ENCODE measurements at places on chromosomes 12 and 14.

- H3K27me3 ChIP-seq: no peaks in the 10 kb centered on the region
- H3K4me3 ChIP-seq: no peak overlapping the region
- H3K27ac ChIP-seq: no peak overlapping the region
- no peaks in the 10 kb centered on the region for H3K4me1 ChIP-seq
Observed at GRCh38 chr12:123621101-123621500, 12.4 kb downstream of the EIF2B1 start.

DNA sequence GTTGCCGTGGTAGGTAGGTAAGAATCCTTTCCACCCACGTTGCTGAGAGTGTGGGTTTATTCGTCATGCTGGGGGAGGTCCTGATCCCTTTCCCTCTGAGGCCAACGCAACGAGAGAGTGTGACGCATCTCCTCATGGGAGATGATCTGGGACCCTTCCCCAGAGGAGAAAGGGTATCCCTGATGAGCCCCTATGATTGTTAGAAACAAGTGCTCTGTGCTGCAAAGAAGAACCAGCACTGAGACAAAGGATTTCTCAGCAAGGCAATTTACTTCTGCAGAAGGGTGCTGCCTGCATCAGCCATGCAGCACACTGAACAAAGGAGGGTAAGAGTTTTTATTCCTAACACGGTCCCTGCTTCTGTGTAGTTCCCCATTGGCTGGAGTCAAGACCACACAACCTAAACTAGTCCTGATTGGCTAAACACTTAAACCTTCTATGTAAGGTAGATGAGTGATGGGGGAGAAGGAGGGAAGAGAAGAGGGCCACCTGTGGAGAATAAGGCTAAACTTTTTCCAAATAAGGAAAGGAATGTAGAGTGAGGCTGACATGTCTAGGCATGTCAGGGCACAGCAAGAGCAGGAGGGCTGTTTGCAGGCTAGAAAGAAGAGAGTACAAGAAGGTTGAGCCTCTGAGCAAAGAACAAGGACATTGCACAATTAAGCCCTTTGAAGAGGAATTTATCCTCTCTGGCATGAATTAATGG, 21.3 kb downstream of the CLEC2A start:
- no peak for DNase-seq
- H3K4me1 ChIP-seq: no peaks in the 10 kb centered on the region
- no peak overlapping the region for H3K27ac ChIP-seq
- H3K36me3 ChIP-seq: no peaks in the 10 kb centered on the region
- no peaks in the 10 kb centered on the region for H3K27me3 ChIP-seq

GRCh38 chr12:28265435-28266042, 75.3 kb downstream of the CCDC91 start:
- no peak overlapping the region for H3K27ac ChIP-seq
- no peak for DNase-seq
- no peaks in the 10 kb centered on the region for H3K4me1 ChIP-seq
- H3K36me3 ChIP-seq: peaks cover 2% of the 10 kb centered on the region
- H3K4me3 ChIP-seq: no peak overlapping the region

DNA sequence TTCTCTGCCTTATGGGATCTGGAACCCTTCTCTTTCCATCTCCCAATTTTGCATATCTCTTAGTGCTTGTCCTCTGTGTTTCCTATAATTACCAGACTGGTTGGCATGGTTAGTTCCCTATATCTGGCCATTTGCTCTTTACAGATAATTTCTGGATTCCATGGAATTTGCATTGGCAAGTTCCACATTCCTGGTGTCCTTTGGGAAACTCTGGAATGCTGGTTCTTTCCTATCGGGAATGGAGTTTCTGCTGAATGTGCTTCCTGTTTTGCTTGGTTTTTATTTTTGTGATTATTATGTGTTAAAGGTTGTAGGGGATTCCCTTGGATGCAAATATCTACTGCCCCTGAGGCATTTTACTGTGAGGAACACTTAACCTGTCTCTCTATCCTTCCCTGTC, 193.0 kb upstream of the BTG1 start:
- H3K4me3 ChIP-seq: no peak overlapping the region
- DNase-seq: no peak
- no peaks in the 10 kb centered on the region for H3K36me3 ChIP-seq
- no peaks in the 10 kb centered on the region for H3K4me1 ChIP-seq
- H3K27ac ChIP-seq: no peak overlapping the region
- no peaks in the 10 kb centered on the region for H3K27me3 ChIP-seq

DNA sequence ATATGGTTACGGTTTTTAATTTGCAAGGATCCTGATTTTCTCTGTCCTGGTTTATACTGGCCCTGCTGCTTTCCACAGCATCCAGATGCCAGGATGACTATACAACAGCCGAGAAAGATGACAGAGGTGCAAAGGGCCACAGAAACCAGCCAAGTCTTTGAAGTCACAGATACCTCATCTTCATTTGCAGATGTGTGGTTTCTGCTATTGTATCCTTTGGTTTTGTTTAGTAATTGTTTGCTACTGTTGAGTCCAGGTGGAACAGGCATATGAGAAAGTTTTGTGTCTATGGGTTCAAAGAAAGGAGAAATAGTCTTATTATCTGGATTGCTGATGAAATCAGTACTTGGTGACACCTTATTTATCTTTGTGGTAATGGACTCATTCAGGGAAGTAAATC, 17.3 kb upstream of the KLHL42 start:
- no peaks in the 10 kb centered on the region for H3K36me3 ChIP-seq
- H3K27ac ChIP-seq: no peak overlapping the region

DNA sequence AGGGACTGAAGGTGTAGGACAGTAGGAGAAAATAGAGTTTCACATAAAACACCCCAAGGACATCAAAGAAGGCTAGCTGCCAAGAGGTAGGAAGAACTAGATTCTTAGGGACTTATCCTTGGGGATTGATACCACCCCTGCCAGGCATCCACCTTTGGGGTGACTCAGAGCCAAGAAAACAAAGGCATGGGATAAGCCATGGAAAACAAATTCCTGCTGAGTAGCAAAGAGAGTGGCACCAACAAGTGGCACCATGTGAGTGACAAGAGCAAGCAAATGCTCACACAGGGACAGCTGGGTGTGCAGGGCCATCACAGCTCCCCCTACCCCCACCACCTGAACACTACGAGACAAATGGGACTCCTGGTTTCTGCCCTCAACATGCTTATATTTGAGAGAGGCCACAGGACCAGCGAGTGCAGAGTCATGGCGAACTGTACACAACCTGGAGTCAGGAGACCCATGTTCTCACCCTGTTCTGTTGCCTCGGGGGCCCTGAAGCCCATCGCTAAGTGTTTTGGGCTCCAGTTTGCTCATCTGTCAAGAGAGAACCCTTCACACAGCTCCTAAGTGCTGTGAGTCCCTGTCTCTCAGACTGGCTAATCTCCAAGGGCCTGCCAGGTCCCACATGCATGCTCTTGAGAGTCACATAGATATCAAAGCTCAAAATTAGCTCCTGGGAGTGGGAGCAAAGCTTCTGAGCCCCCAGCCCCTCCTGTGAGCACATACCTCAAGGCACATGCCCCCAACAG, 91.9 kb downstream of the DPF3 start:
- no peaks in the 10 kb centered on the region for H3K4me1 ChIP-seq
- no peaks in the 10 kb centered on the region for H3K36me3 ChIP-seq
- no peak for DNase-seq
- no peaks in the 10 kb centered on the region for H3K27me3 ChIP-seq

DNA sequence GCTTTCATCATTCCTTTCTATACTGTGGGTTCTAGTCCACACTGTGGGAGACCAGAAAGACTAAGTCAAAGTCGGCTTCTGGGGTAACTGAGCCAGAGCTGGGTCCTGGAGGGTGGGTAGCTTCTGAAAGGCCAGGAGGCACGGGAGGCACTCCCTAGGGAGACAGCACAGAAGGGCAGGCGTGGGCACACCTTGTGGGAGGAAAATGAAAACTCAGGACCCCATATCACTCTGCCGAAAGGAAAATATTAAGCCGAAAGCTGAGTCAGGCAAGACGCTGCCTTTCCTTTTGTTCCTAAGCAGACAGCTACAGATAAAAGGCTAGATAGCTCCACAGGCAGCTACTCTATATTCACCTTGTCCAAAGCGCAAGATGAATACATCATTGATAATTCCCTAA, 20.7 kb downstream of the ANO2 start:
- H3K36me3 ChIP-seq: no peaks in the 10 kb centered on the region
- no peak overlapping the region for H3K4me3 ChIP-seq
- peaks cover 16% of the 10 kb centered on the region for H3K4me1 ChIP-seq
- peaks cover 2% of the 10 kb centered on the region for H3K27me3 ChIP-seq
- no peak overlapping the region for H3K27ac ChIP-seq

DNA sequence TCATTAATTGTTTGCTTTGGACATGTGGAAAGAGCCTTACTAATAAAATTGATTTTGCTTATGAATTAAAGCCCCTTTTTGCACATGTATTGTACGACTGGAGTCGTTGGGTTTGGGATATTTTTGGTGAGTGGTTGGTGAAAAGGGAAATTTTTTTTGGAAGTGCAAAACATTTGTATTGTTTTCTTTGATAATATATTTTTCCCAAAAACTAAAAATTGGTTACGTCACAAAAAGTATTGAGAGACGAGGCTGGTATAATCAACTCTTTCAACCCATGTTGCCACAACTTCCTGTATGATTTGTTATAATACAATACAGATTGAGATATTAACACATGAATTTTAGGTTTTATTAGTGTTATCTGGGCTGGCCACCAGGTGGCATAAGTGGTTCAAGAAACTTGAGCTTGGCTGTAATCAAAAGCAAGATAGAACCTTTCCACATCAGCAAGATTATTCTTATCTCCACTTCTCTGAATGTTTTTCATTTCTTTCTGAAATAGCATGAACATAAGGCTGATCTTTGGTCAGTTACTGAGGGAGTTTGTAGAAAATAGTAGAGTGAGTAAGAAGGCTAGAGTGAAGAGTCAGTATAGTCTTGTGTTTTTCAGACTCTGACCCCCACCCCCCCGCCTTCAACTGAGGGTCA, 8.7 kb downstream of the NGDN start:
- H3K36me3 ChIP-seq: peaks cover 17% of the 10 kb centered on the region
- no peaks in the 10 kb centered on the region for H3K4me1 ChIP-seq
- H3K27me3 ChIP-seq: no peaks in the 10 kb centered on the region

GRCh38 chr14:94239406-94239805, 53.7 kb downstream of the SERPINA10 start:
- H3K4me1 ChIP-seq: peaks cover 3% of the 10 kb centered on the region
- no peak for DNase-seq
- no peaks in the 10 kb centered on the region for H3K27me3 ChIP-seq
- H3K36me3 ChIP-seq: peaks cover 2% of the 10 kb centered on the region
- H3K4me3 ChIP-seq: no peak overlapping the region

DNA sequence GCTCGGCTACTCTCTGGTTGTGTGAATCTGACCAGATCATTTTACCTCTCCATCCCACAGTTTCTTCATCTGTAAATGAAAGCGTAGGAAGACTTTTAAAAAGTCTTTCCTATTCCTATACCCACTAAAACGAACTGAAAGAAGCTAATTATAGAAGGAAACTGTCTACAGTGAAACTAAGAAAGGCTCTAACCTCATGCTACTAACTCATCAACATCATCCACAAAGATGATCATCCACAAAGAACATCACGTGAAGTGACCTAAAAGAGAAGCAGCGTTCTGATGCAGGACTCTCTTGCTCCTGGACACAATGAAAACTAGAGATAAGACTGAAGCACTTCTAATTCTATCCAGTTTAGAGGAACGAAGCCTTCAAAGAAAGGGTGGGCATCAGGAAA, 58.5 kb upstream of the OSBPL8 start:
- no peak overlapping the region for H3K4me3 ChIP-seq
- H3K27ac ChIP-seq: no peak overlapping the region
- no peaks in the 10 kb centered on the region for H3K27me3 ChIP-seq
- no peak for DNase-seq
- H3K4me1 ChIP-seq: no peaks in the 10 kb centered on the region

GRCh38 chr14:77738559-77739250, 22.3 kb downstream of the SNW1 start:
- no peaks in the 10 kb centered on the region for H3K4me1 ChIP-seq
- H3K27ac ChIP-seq: no peak overlapping the region
- no peak for DNase-seq
- no peak overlapping the region for H3K4me3 ChIP-seq
- H3K36me3 ChIP-seq: peaks cover 90% of the 10 kb centered on the region
- no peaks in the 10 kb centered on the region for H3K27me3 ChIP-seq

DNA sequence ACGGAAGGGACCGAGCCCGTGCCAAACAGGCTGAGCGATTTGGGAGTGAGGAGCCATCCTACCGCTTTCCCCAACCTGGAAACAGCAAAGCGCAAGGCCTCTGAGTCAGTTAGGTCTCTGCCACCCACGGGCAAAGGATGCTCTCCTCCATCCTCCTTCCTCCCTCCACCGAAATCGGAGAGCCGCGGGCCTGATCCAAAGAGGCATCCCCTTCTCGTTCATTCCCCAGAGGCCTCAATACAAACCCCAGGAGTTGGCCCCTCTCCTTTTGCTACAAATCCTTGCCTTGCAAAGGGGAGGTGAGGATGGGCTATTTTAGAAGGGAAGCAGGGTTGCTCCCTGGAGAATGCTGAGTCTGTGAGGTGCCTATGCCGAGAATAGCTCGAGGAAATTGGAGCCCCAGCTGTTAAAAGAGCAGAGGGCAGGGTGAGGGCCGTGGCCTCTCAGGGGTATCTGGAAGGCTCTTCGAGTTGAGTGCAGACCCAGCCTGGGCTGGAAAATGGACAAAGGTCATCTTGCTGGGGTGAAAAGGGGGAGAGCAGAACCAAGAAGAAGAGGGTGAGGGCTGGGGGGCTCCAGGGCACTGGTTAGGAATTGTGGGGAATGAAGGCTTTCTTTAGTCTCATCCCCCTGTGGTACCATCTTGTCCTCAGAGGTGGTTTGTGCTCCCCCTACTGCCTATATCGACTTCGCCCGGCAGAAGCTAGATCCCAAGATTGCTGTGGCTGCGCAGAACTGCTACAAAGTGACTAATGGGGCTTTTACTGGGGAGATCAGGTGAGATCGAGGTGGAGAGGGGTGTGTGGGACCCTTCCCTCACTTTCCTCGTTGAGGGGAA, 1.1 kb downstream of the TPI1 start:
- peak; percentile 20 for DNase-seq
- peaks cover 66% of the 10 kb centered on the region for H3K36me3 ChIP-seq
- H3K27ac ChIP-seq: peak overlapping the region; percentile 11
- H3K4me3 ChIP-seq: peak overlapping the region; percentile 74
- H3K27me3 ChIP-seq: no peaks in the 10 kb centered on the region

DNA sequence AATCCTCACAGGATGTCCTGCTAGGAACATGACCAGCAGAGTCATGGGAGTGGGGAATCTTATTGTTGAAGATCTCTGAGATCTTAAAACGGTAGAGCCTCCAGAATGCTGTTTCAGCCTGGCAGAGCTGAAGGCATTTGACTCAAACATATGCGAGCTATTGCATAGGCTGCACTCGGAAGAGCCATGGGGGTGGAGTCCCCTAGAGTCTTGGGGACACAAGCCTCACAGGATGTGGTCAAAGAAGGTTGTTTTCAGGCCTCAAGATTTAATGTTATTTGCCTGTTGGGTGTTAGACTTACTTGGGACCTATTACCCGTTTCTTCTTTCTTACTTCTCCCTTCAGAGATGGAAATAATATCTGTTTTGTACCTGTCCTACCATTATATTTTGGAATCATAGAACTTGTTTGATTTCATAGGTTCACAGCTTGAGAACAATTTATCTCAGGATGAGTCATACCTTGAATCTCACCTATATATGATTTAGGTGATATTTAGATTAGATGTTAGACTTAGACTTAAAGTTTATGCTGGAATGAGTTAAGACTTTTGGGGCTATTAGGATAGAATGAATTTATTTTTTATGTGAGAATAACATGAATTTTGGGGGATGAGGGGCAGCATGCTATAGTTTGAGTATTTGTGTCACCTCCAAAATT, 172.2 kb upstream of the ATP2B1 start:
- DNase-seq: no peak
- H3K4me3 ChIP-seq: no peak overlapping the region
- H3K27me3 ChIP-seq: no peaks in the 10 kb centered on the region
- H3K36me3 ChIP-seq: no peaks in the 10 kb centered on the region
- peaks cover 10% of the 10 kb centered on the region for H3K4me1 ChIP-seq
- no peak overlapping the region for H3K27ac ChIP-seq

Data from neuronal stem cell (in vitro differentiated cells).